ENCODE measurements at places on chromosomes 2 and 18.

DNA sequence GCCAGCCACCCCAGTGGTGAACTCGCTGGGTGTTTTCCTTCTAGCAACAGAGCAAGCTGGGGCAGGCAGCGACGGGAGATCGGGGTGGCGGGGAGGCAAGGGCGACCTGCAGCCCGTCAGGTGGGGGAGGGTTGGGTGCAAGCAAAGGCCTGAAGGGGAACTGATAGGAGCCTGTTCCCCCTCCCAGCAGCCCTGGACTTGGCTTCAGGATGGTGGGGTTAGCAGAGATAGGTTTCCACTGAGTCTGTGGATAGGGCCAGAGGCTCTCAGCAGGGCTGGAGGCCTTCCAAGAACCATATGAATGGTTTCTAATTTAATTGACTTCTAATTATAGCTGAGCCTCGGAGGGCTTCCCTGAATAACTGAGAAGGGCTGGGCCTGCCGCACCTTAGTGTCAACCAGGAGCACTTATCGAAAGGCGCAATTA, 55.3 kb downstream of the EDAR start:
- no peak for DNase-seq

- DNase-seq, result no peak
Observed at GRCh38 chr2:62363166-62363565, 142.8 kb downstream of the TMEM17 start.

- DNase-seq, result no peak
Observed at GRCh38 chr2:226690461-226691024, 109.1 kb downstream of the IRS1 start.

DNA sequence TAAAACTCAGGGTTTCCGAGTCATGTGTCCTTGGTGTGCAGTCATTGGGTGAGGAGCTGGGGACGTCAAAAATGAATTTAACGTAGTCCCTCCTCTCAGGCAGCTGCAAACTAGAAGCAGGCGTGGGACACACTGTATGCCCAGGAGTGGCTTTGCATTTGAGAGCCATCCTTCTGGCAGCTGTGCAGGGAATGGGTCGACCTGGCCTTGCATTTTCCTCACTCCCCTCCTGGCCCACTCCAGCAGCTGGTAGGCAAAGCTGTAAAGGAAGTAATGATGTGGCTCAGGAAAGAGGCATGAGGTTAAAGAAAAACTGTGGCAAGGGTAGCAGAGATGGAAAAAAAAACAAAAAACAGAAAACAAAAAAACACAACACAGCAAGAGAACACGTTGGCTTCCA, 46.5 kb downstream of the RNF144A start:
- no peak for DNase-seq

- DNase-seq, result no peak
Observed at GRCh38 chr2:165777522-165778186, 16.4 kb downstream of the GALNT3 start.

DNA sequence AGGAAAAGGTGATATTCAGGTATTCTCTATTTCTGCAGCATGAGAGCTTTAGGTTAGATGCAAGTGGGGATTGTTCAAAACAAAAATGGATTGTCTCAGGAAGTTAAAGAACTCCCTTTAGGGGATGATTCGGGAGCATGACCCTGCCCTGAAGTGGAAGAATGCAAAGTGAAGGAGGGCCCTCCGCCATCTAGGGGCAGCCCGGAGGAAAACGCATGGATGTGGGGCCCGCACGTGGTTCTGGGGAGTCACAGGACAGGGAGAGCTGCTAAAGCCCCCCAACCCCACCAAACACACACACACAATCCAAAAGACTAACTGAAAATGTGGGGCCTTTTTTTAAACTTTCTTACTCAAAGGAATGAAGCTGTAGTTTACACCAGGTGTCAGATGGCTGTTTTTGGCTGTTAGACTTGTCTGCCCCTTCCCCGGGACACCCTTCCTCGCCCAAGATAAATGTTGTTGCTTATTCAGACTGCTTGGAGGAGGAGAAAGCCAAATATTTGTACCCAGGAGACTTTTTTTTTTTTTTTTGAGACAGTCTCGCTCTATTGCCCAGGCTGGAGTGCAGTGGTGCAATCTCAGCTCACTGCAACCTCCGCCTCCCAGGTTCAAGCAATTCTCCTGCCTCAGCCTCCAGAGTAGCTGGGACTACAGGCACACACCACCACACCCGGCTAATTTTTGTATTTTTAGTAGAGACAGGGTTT, 78.8 kb downstream of the HNRNPLL start:
- no peak for DNase-seq

DNA sequence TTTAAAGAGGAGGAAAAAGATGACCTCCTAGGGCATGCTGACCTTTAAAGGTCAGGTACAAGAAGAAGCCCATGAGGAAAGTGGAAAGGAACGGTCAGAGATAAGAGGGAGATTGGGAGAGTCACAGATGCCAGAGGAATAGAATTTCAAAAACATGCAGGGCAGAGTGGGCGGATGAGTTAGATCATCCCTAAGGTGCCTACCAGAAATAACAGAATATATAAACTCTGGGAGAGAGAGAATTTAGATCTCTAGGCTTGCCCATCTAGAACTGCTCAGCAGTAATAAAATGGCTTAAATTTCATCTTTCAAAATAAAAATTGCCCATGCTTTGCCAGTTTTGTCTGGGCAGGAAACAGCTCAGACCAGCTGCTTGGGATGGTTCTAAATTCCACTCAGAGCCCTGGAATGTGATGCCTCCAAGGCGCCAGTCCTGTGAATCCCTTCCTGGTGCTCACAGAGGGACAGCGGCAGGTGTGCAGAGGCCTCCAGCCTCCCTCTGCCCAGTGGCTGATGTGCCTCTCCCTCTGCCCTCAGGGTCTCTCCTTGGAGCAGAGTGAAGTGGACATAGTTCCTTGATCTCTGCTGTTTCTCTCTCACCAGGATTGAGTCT, 130.9 kb downstream of the ANTXR1 start:
- DNase-seq, result peak; percentile 18

- DNase-seq, result no peak
Observed at GRCh38 chr2:195214072-195214471, 443.0 kb upstream of the SLC39A10 start.

- no peak for DNase-seq
Observed at GRCh38 chr2:217045700-217046475, 186.0 kb upstream of the TNP1 start.

- DNase-seq, result no peak
Observed at GRCh38 chr2:121231385-121232000, 53.5 kb downstream of the TFCP2L1 start.

- DNase-seq, result no peak
Observed at GRCh38 chr2:169790581-169790980, 8.1 kb upstream of the SSB start.

DNA sequence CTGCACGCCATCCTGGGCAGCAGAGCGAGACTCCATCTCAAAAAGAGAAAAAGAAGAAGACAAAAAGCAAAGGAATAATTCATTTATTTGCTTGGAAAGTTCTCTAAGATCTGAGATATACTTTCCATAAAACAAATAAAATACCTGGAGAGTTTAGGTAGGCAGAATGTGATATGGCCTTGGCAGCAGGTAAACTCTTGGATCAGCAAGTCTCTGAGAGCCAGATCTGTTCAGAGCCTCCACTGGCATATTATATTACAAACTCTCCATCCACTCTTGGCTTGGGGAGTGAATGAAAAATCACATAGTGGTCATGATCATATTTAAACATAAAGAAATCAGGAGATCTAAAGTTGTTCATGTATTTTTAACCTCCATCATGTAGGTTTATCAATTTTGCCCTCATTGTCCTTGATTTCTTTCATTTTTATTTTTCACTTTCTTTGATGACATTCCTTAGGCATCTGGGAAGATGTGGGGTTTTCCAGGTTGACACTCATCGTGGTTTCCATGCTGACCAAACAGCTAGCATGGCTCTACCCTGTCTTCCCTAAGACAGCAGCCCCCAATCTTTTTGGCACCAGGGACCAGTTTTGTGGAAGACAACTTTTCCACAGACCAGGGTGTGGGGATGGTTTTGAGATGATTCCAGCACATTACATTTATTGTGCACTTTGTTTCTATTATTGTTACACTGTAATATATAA, 10.2 kb downstream of the LRRFIP1 start:
- no peak for DNase-seq

DNA sequence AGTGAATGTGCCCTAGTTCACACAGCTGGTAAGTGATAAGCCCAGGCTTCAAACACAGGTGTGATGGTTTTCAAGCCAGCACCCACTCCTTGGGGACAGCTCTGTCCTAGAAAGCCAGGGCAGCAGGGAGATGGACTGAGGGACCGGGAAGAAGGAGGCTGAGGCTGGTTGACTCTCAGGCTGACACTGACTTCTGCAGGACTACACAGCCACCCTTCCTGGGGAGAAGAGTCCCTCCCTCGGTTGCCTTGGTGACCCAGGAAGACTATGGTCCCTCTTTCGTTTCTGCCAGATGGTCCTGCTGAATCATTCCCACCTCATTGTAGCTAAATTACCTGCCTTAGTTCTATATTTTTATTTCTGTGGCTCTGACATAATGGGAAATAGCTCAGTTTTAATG, 11.3 kb upstream of the FSHR start:
- no peak for DNase-seq

DNA sequence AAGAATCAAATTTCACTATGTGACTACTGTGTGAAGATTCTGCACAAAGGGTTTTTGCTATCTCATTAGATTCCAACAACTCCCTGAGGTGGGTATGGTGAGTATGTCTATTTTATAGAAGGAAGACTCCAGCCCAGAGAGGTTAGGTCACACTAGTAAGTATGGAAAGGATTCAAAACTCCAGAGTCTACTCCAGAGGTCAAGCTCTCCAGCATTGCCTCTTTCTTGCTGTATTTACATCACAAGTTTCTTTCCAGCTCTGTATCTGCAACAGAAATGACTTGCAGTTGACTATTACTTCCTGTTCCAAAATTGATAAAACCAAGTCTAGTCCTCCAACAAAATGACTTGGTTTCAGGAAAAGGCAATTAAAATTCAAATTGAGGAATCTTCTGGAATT, 2.1 kb downstream of the COL4A4 start:
- no peak for DNase-seq

GRCh38 chr2:109649736-109650695, 35.9 kb downstream of the SOWAHC start:
- DNase-seq, result no peak

DNA sequence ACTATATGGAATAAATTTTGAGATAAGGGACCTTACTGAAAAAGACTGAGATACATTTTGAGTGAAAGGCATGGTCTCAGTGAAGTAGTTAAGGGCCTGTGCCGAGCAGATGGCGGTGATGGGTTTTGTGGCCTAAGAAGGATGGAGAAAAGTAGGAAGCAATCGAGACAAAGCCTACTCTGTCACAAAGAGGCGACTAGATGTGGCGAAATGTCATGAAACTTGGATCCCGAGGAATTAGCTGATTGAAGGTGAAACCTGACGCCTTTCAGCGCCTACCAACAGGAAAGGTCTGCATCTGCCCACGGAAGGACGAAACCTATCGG, 558 bp upstream of the CEP192 start:
- no peak for DNase-seq

DNA sequence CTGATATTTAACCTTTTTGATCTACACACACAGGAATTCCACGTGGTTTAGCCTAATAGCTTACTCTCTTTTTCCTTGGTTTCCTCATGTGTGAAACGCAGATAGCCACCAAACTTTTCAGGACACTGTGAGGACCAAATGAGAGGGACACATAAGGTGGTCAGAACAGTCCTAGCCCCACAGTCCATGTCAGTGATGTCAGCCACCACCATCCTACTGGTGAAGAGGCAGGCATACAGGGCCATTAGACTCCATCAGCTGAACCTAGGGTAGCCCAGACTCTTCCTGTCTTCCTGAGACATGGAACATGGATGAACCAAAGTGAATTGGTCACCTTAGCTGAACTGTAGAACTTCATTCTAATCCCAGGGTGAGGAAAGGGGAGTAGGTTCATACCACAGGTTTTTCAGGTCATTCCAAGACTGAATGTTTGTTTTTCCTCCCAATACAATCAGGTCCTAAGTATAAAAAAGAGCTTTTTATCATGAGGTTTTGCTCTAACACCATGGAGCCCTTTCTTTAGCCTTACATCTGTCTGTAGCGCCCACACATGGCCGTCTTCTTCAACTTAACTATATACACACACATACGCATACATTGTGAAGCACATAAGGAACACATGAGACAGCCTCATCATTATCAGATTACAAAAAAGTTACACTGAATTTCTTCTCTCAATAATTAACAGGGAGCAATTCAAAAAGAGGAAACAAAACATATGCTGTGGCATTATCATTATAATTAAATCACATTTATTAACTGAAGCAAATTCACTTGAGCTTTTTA, 18.5 kb upstream of the NFE2L2 start:
- DNase-seq, result no peak

DNA sequence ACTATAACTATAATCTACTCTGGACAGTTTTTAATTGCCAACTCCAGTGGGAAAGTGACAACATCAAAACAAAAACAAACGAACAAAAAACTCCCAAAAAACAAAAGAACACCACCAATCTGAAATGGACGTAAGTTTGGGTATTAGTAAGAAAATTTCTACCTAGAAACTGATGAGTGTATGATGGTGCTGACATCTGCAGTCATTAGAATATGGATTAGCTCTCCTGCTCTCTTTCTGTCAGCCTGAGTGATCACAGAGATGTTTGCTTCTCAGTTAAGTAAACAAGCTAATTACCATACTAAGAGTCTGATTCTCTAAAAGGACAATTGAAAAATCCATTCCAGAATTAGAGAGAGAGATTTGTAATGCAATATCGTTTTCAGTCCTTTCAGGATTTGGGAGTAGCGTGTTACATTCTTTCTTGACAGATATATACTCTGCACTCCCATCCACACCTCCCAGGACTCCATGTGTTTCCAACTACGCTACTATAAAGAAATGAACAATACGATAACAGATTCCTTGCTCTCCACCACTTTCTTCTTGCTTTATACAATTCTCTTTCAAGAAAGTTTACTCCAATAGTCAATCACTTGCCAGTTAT, 1347.4 kb upstream of the PIK3C3 start:
- DNase-seq, result no peak

GRCh38 chr2:161265874-161266273, 42.4 kb upstream of the PSMD14 start:
- DNase-seq, result no peak

DNA sequence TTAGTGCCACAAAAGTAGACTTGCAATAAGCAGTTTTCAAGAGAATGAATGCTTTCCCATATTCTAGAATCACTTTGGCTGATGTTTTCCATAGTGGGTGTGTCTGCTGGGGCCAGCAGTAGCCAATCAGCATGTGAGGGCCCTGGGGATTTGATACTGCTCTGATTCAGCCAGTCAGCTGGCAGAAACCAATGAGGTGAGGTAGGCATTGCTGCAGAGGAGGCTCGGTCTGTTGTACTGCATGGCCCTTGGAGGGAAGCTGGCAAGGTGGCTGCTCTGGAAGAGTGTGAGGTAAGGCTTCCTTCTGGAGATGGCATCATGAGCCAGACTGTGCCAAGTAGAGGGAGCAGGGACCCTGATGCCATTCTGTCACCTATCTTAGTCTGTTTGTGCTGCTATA, 22.7 kb downstream of the TMEM87B start:
- no peak for DNase-seq

All from dermis blood vessel endothelial cell (primary cell).